ENCODE measurements at places on chromosomes 6 and 20.

GRCh38 chr6:19632786-19633185 is 204.4 kb upstream of the ID4 start:
- DNase-seq: no peak

- no peak for DNase-seq
These were observed 78.5 kb upstream of the BHLHE23 start for GRCh38 chr20:63085151-63085861.

GRCh38 chr20:33940666-33941065 is 53.0 kb upstream of the RALY start:
- DNase-seq: no peak

- no peak for DNase-seq
These were observed 116.6 kb downstream of the PTPRK start for GRCh38 chr6:128403618-128404444.

- no peak for DNase-seq
These were observed 50.4 kb downstream of the UNC5CL start for GRCh38 chr6:40988634-40989033.

Measured in GM23338 (cell line).